ENCODE measurements at places on chromosomes 4 and X.

GRCh38 chr4:52200339-52200725, 149.2 kb downstream of the SPATA18 start:
- no peak for DNase-seq

DNA sequence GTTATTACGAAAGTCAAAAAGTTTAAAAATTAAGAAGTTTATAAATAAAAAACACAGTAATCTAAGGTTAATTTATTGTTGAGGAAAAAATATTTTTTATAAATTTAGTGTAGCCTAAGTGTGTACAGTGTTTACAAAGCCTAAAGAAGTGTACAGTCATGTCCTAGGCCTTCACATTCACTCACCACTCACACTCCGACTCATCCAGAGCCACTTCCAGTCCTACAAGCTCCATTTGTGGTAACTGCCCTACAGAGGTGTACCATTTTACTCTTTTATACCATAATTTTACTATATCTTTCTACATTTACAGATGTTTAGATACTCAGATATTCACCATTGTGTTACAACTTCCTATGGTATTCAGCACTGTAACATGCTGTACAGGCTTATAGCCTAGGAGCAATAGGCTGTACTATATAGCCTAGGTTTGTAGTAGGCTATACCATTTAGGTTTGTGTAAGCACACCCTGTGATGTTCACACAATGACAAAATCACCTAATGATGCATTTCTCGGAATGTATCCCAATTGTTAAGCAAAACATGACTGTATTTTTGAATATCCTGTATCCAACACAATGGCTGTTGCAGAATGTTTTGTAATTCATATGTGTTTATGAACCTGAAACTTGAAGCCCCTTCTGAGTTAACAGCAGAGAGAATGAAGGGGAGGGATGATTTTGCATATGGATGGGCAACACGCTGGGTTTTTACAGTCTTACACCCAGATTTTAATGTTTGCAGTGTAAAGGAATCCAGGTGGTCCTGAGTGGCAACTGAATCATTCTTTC, 3.1 kb downstream of the PPBP start:
- DNase-seq: no peak

- DNase-seq: no peak
Observed at GRCh38 chr4:24702281-24702680, 93.1 kb upstream of the SOD3 start.

DNA sequence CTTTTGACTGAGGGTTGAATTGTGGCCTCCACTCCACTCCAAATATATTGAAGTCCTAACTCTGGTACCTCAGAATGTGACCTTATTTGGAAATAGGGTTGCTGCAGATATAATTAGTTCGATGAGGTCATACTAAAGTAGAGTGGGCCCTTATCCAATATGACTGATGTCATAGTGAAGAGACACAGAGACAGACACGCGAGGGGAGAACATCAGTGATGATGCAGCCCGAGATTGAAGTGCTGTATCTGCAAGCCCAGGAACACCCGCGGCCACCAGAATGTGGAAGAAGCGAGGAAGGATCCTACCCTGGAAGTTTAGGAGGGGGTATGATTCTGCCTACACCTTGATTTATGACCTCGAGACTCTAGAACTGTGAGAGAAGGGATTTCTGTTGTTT, 279.0 kb downstream of the ANKRD50 start:
- DNase-seq: no peak

All from stimulated activated CD8-positive, alpha-beta memory T cell treated with anti-CD3 and anti-CD28 coated beads, Interleukin-4, amount 100 ng/mL, for 48 hours (primary cell).